Psoas muscle (tissue), 8 donors: ENCODE measurements at places on chromosomes 3 and 15. TPM values are rescaled to one million over a fixed set of nuclear protein-coding genes. Genes with fewer than 3 reads are reported as not detected.

Gene GOLGA8N
- total RNA-seq = 2.3 TPM

GRCh38 chr15:62727501-62727900 is 315.0 kb upstream of the TPM1 start:
- no peak overlapping the region for H3K4me3 ChIP-seq
- no peaks in the 10 kb centered on the region for H3K27me3 ChIP-seq
- no peaks in the 10 kb centered on the region for H3K4me1 ChIP-seq
- H3K27ac ChIP-seq = no peak overlapping the region
- peaks cover 3% of the 10 kb centered on the region for H3K36me3 ChIP-seq

GRCh38 chr3:112199622-112200316 is 66.7 kb upstream of the GCSAM start:
- H3K4me3 ChIP-seq = no peak overlapping the region
- no peaks in the 10 kb centered on the region for H3K4me1 ChIP-seq
- H3K27me3 ChIP-seq = no peaks in the 10 kb centered on the region
- H3K27ac ChIP-seq = no peak overlapping the region
- no peak for DNase-seq

- H3K4me3 ChIP-seq = no peak overlapping the region
- H3K36me3 ChIP-seq = no peaks in the 10 kb centered on the region
- H3K27ac ChIP-seq = no peak overlapping the region
- no peaks in the 10 kb centered on the region for H3K27me3 ChIP-seq
- H3K4me1 ChIP-seq = no peaks in the 10 kb centered on the region
- no peak for DNase-seq
These were observed 567.3 kb upstream of the ZNF717 start for GRCh38 chr3:76352511-76353284.

- no peak overlapping the region for H3K4me3 ChIP-seq
- H3K36me3 ChIP-seq = no peaks in the 10 kb centered on the region
- no peak for DNase-seq
- no peaks in the 10 kb centered on the region for H3K4me1 ChIP-seq
- H3K27me3 ChIP-seq = no peaks in the 10 kb centered on the region
These were observed 61.9 kb downstream of the BTLA start for GRCh38 chr3:112437146-112438022.

DNA sequence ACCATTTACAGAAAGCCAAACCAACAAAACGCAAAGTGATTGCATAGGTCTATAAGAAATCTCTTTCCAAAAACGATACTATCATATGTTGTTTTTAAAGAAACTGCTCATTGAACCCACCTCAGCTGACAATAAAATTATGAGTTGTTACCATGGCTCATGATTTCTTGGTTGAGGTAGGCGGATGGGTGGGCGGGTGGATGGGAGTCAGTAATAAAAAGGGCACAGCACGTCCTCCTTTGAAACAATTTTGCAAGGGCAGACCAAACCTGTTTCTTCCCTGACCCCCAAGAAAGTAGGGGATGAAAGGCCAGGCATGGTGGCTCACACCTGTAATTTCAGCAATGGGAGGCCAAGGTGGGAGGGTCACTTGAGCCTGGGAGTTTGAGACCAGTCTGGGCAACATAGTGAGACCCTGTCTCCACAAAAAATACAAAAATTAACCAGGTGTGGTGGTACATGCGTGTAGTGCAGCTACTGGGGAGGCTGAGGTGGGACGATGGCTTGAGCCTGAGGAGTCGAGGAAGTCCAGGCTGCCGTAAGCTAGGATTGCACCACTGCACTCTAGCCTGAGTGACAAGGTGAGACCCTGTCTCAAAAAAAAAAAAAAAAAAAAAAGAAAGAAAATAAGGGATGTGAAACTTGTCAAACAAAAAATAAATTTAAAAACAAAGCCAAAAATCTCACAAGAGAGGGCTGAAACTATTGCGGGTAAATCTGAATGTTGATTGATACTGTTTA is 2.1 kb downstream of the ABHD10 start:
- H3K4me1 ChIP-seq = peaks cover 10% of the 10 kb centered on the region
- DNase-seq = no peak
- H3K27ac ChIP-seq = no peak overlapping the region
- H3K36me3 ChIP-seq = no peaks in the 10 kb centered on the region
- no peak overlapping the region for H3K4me3 ChIP-seq
- no peaks in the 10 kb centered on the region for H3K27me3 ChIP-seq

DNA sequence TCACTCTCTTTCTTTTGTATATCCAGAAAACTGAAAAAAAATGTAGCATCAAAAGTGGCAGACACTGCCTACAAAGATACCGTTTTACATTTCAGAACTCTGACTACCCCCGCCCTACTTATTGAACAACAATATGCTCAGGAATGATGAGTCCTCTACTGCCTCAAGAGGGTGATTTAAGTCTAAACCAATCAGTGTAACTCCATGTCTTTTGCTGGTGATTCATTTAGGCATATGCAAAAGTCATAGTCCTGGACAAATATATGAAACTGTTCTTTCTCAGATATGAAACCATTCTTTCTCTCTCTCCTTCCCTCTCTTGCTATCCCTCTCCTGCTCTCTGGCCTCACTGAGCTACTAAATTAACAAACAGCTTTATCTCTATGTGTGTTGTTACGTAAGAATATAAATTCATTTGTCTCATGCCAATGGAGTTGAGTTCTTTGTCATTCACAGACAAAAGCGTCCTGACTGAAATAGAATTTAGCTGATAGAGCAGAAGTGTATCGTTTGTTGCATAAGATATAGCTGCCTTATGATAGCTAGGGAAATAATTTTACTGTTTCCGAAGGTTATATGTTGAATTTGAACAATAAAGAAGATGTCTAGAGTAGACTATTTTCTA is 133.7 kb upstream of the OSTN start:
- H3K4me3 ChIP-seq = no peak overlapping the region
- no peak overlapping the region for H3K27ac ChIP-seq
- H3K36me3 ChIP-seq = no peaks in the 10 kb centered on the region
- no peaks in the 10 kb centered on the region for H3K4me1 ChIP-seq
- H3K27me3 ChIP-seq = no peaks in the 10 kb centered on the region

- H3K4me1 ChIP-seq = no peaks in the 10 kb centered on the region
- H3K4me3 ChIP-seq = no peak overlapping the region
- no peak for DNase-seq
These were observed 191.8 kb downstream of the CGGBP1 start for GRCh38 chr3:87867001-87867400.
